ELF-1 (cell line): ENCODE measurements at places on chromosomes 4 and X.
A peak's percentile ranks its signal among the peaks of the same experiment; 100 is the strongest.

DNA sequence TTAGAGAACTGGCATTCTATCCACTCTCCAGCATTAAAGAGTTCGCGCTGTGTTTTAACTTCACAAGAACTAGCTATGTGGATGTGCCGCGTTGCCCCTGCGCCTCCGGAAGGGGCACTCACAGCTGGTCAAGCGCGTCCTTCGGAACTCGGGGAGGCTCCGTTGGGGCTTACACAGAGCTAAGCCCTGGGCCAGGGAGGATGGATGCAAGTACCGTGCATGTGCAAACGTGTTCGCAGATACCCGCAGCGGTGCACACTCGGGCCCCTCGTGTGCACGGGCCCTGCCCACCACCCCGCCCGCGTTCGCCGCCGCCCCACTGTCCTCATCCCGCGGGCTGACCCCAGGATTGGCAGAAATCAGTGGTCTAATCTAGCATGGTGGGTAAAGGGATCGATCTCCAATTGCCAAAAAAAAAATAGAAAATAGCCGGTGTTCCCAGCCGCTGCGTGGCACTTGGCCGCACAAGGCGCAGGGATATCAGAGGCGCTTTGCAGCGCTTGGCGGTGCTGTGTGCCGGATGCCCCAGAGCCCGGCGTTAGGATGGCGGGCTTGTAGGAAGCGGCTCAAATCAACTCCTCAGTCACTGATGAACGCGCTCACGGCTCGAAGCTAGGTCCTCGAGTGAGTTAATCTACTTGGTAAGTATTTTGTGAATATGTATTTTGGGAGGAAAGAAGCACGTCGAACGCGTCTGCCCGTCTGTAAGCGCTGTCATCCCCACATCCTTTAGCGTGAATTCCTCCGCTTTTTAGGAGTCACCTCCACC is 989 bp upstream of the PCDH10 start:
- peak; percentile 68 for DNase-seq

DNA sequence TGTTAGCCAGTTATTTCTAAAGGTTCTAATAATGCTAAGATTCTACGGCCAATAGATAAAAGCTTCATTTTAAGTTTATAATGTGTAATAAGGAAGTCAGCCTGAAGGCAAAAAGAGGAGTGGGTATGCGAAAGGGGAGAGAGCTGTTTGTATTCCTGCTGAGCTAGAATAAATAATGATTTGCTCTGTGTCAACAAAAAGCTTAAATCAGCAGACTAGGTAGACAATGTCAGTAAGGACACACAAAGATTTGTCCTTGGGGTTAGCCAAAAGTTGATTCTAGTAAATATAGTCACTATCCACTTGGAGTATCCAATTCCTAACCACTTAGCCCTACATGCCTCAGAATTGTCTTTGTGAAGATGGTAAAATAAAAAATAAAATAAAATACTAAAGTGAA is 90.3 kb upstream of the GRIA3 start:
- no peak for DNase-seq

DNA sequence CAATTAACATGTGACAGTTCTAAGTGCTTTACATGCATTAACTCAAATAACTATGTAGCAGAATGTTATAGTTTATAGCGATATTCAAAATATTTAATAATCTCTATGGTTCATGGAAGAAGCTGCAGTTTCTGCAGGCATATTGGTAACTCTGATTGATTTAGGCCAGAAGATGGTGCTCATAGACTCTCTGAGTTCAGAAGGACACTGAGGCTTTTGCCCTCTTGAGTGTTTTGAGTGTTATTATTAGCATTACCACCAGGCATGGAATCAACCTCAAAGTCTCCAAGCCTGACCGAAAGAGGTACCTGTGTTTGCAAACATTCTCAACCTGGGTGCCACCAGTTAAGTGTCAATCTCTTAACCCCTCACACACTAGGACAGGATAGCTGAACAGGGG is 792.3 kb upstream of the PCDH7 start:
- DNase-seq = no peak

DNA sequence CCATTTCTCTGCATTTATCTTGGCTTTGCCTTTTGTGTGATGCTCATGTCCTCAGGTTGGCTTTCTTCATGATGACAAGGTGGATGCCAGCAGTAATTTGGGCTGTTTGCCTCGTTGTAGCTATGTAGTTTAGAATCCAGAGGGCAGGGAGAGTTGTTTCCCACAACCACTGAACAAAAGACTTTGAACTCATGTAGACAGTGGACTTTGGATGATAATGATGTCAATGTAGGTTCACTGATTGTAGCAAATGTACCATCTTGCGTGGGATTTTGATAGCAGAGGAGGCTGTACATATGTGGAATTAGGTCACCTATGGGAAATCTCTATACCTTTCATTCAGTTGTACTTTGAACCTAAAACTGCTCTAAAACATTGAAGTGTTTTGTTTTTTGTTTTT is 41.3 kb downstream of the MND1 start:
- no peak for DNase-seq

DNA sequence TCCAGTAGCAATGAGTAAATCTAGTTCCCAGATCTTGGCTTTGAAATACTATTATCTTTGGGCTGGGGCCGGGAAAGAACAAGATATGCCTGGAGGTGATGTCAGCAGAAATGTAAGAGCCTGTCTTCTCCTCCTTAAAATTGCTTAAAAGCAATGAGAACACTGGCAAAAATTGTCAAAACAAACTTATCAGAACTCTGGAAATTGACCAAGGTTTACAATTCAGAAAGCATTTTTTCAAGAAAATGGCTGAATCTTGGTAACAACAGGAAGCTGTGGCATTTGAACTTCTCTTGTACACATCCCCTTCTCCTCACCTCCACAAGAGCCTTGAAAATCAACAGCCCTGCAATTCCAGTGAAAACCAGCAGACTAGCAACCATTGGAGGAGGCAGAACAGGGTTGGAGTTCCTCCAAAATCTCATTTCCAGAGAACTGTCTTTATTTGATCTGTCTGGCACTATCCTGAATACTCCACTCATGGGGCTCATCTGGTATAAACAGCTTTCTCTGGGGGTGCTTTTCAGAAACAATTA is 13.5 kb downstream of the TIMP1 start:
- DNase-seq = no peak

DNA sequence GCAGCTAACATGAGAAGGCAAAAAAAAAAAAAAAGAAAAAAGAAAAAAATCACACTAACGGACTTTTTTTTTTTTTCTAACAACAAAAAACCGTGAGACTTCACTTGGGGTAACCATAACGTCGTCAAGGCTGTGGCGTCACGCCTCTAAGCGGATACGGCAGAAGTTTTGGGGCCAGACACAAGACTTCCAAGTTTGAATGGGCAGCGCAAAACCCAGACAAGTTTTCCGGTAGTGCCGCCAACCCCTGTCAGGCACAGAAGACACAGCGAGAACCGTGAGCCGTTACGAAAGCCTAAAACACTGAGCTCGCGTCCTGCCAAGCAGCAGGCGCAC is 556 bp upstream of the SMARCA5 start:
- DNase-seq = no peak
